CD4-positive, alpha-beta T cell treated with Interleukin-4 for 1 hour (primary cell): ENCODE measurements at places on chromosomes 1 and 21.

- no peak for DNase-seq
Observed at GRCh38 chr1:7117399-7118281, 332.4 kb downstream of the CAMTA1 start.

- DNase-seq: no peak
Observed at GRCh38 chr1:243489681-243490546, 234.1 kb downstream of the SDCCAG8 start.

DNA sequence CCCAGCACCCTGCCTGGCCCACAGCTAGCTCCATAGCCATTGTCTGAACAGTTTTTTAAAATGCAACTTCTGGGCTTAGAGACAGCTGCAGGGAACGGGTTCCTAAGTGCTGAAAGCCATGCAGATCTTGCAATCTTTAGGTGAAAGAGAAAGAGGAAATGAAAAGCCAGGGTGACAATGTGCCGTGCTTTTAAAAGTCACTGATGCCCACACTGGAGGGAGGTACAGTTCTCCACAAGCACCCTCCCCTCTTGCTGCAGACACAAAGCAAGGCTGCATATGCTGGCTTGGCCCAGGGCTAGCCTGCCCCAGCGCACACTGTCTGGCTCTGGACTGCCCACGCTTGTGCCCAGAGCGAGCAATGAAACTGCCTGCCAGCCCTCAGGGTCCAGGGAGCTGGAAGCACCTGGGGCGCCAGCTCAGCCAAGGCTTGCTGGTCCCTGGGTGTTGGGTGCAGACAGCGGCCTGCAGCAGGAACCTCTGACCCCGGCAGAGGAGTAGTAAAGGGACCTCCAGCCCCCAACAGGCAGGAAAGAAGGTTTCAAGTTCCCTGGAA, 70.4 kb downstream of the AJAP1 start:
- no peak for DNase-seq

- DNase-seq: no peak
Observed at GRCh38 chr1:201759194-201759815, 69.7 kb upstream of the IPO9 start.

- no peak for DNase-seq
Observed at GRCh38 chr1:219661464-219662092, 48.7 kb upstream of the ZC3H11B start.

- DNase-seq: no peak
Observed at GRCh38 chr21:26060335-26061115, 110.0 kb downstream of the APP start.

GRCh38 chr1:6007318-6008083, 15.3 kb upstream of the NPHP4 start:
- DNase-seq: no peak

DNA sequence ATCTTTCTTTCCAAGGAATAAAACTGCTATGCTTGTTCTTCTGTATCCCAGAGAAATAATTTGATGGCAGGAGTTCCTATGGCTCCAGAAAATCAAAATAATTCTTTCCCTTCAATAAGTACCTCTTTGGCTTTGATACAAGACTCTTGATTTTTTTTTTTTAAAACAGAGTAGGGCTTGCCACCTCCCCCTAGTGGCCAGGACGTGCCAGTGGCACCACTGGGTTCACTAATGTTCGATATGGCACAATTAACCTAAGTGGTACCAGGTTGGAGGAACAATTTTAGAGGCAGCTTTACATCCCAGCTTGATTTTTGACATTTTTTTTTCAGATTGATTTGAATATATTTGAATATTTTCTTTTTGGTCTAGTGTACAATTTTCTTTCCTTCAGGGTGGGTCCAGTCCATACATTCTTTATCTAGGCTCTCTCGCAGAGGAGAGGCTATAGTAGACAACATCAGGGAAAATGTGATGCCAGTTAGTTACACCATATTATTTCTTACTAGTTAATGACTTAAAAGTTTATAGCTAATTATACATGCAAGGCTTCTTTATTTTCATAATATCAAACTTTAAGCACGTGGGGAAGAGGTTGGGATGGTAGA, 330.9 kb downstream of the S1PR1 start:
- peak; percentile 37 for DNase-seq

DNA sequence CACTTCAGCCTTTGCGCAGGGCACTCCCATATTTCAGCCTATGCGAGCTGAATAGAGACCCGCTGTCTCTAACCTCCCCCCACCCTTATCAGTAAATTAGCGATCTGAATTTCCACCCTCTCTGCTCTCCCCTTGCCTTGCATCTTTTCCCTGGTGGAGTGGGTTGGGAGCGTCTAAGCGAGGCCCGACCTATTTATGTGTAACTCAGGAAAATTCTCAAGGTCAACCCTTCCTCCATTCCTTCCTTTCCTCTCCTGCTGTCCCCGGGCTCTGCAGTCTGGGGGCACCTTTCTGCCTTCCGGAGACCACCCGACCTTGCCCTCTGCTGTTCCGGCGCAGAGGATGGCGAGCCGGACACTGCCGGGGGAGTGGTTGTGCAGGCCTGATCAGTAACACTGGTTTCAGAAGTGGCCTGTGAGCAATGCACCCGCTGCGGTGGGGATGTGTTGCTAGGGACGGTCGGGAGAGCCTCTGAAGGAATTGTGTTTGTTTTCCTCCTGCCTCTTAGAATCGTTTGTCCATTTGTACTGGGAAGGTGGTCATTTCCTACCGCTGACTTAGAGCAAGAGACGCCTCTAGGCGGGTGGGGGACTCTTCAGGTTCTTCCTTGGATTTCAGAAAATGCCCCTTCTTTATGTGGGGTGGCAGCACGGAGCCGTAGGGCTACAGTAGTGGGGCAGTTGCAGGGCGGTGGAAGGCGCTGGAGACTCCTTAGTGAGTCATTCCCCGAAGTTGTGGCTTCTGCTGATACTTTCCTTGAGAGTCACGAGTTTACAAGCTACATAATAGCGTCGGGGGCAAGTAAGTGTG, 513 bp downstream of the MGST3 start:
- DNase-seq: peak; percentile 41

DNA sequence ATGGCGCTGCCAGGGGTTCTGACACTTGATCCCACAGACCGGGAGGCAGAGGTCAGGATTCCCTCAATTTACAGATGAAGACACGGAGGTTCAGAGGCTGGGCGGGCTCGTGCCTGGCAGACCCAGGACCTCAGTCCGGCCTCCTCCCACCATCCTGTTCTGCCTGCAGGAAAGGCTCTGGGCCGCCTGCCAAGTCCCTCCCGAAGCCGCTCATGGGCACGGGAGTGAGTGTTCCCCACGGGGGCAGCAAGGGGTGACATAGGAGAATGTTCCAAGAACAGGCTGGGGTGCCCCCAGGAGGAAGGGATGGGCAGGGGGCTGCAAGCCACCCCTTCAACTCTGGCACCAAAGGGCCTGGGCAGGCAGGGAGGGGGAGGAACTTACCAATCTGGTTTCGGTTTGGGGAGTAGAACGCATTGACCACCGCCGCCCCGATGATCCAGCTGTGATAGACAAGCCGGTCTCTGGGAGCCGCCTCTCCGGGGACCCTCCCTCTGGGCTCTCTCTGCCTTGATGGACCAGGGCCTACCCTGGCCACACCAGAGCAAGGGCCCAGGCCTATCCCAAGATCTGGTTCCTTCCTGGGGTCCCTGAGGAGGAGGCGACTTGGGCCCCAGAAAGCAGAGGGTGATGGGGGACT, 7.5 kb downstream of the PRXL2B start:
- DNase-seq: no peak

GRCh38 chr1:6819246-6820040, 34.2 kb downstream of the CAMTA1 start:
- DNase-seq: no peak

GRCh38 chr1:86798608-86799291, 94.4 kb downstream of the SH3GLB1 start:
- no peak for DNase-seq
